ENCODE measurements at places on chromosomes 12 and 14.

DNA sequence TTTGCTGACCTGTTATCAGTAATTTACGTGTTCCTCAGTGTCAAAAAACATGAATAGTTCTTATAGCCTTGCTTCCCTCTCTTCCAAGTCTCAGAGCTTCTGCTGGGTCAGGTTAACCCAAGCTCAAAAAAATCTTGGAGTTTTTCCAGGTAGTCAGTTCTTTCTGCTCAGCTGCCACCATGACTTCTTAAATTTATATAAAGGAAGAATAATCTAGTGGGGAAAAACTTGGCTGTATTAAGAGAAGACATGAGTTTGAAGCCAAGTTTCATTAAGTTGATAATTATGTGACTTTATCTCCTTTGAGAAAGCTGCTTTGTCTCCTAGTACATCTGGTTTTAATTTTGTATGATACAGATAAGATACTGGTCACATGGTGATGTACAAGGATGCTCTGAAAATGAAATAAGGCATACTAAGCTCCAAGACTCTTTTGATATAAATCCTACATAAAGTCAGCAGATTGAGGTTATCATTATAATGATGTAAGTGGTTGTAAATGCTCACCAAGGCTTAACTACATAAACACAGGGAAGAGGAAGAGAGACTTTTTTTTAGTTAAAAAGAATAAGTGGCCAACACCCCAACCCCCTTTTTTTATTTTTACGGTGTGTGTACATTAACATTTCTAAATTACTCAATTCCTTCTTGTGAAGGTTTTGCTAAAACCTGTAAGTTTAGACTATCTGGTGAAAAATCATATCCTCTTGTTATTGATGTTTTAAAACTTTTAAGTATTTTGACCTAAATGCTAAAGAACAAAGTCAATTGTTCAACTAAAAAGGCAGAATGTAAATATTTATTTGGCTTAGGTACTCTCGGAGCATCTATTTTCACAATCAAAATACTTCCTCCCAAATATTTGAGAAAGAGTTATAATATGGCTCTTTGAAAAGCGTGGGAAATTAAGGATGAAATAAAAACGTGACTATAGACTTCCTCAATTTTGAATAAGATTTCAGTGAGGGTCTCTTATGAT, 84.1 kb upstream of the SLC38A2 start:
- DNase-seq: no peak

- DNase-seq: no peak
Observed at GRCh38 chr12:17204289-17205054, 598.5 kb upstream of the LMO3 start.

- no peak for DNase-seq
Observed at GRCh38 chr14:81676395-81676794, 142.7 kb upstream of the SEL1L start.

GRCh38 chr12:75951399-75952278, 79.9 kb downstream of the PHLDA1 start:
- DNase-seq: no peak

GRCh38 chr12:82461393-82461792, 103.1 kb downstream of the METTL25 start:
- no peak for DNase-seq

GRCh38 chr14:65318636-65319506, 93.7 kb upstream of the FUT8 start:
- DNase-seq: no peak

- DNase-seq: no peak
Observed at GRCh38 chr14:24785698-24786097, 151.7 kb upstream of the GZMB start.

DNA sequence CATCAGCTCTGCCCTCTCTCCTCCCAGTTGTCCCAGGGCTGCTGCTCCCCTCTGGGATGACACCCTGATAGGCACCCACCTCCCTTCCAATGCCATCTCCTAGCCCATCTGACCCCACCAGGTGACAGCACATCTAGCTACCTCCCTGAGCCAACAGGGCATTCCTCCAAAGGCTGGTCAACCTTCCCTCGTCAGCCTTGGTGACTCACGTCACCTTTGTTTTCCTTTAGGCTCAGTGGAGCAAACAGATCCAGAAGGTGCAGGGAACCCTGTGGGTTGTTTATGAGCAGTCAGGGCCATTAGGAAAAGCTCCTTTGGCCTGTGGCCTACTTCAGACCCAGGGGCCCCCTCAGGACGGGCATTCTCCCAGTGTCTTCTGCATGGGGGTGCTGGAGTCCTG, 32.4 kb downstream of the PIGH start:
- no peak for DNase-seq

GRCh38 chr12:90091809-90092208, 383.2 kb upstream of the ATP2B1 start:
- no peak for DNase-seq

GRCh38 chr12:120866108-120866507, 38.0 kb downstream of the SPPL3 start:
- no peak for DNase-seq

- DNase-seq: no peak
Observed at GRCh38 chr12:94706250-94706661, 55.9 kb upstream of the TMCC3 start.

DNA sequence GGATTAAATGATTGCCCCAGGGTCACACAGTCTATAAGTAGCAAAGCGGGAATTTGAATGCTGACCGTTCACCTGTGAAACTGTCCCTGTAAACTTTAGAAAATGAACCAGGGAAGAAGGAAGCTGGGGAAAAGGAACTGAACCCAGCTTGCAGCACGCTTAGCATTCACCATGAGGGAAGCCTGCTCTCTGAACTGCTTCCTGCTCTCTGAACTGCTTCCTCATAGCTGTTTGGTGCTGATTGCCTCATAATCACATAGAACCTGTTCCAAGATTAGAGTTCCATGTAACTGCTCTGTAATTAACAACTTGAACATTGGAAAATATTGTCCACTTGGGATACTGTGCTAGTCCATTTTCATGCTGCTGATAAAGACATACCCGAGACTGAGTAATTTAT, 1504.8 kb upstream of the TMEM132C start:
- no peak for DNase-seq

DNA sequence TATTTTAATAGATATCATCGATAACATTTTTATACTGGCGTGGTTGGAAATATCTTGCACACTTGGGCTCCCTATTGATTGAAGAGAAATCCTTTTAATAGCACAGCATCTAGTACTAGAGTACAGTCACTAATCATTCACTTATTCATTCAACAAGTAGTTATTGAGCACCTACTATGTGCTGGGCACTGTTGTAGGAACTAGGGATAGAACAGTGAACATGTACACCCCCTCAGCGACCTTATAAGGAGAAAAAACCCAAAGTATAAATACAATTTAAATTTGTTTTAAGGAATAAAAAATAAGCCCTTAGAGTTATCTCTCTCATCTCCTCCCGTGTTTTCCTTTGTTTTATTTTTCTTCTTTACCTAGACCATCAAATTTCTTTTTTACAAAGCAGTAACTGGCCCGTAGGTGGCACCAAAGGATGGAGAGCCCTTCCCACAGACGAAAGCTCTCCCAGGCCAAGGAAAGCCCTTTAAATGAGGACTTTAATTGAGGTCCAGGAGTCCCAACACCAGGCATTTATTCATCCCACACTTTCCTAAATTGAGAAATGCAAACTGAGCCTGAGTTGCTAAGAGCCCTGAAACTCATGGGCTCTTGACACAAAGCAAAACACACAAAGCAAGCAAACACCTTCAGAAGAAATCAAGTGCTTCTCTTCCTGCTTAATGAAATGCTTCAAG, 29.0 kb downstream of the PEBP1 start:
- DNase-seq: no peak

DNA sequence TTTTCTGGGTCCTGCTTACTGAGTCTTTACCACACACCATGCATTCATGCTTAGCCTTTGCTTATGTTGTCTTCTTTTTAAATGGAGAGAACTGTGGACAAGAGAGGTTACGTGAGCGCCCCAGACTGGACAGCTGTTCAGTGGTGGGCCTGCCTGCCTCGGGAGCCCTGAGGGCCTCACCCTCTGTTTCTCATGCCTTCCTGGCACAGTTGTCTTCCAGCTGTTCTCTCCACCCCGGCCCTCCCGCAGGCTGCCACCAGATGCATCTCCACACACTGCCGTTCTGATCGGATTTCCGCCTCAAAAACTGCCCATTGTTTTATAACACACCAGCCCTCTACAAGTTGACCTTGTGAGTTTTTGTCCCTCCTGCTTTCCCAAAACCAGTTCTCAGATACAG, 100.8 kb downstream of the SAMD4A start:
- DNase-seq: no peak

DNA sequence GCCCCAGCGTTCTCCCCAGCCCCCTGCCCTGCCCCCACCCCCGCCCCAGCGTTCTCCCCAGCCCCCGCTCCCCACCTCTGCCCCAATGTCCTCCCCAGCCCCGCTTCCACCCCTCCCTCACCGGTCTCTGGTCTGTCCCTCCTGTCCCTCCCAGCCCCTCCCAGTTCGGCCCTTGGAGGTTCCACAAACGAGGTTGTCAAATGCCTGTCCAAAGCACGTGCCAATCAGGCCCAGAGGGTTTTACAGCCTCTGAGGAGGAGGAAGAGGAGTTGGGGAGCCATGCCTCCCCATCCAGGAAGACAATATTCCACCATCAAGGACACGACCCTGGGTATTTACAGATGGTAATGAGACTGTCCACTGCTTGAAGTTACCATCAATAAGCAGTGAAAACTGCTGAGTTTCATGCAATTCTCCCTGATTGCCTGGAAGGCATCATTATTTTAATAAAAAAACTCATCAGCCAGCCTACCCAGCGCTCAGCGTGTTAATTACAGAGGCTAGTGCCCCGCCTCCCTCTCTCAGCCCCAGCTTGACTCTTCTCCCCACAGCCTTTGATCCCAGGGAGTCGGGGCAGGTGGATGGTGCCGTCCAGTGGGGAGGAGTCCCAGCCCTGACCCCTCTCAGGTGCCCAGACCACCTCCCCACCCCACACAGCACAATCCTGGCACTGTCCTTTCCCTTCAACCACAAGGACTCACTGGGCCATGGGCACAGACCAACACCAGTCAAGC, 30.6 kb upstream of the C14orf180 start:
- DNase-seq: no peak

DNA sequence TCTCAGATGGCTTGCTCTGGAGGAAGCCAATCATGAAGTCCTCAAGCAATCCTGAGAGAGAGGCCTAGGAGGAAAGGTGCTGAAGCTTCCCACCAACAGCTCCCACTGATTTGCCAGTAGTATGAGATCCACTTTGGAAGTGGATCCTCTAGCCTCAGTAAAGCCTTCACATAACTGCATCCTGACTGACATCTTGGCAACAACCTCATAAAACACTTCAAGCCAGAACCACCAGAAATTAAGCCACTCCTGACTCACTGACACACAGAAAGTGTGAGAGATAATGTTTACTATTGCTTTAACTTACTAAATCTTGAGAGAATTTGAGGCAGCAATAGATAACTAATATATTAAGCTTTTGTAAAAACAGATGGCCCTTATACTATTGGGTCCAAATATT, 11.7 kb upstream of the TMX1 start:
- DNase-seq: no peak

GRCh38 chr12:91687052-91688017, 458.3 kb downstream of the BTG1 start:
- DNase-seq: no peak
